ENCODE measurements at places on chromosomes 12 and 14.

DNA sequence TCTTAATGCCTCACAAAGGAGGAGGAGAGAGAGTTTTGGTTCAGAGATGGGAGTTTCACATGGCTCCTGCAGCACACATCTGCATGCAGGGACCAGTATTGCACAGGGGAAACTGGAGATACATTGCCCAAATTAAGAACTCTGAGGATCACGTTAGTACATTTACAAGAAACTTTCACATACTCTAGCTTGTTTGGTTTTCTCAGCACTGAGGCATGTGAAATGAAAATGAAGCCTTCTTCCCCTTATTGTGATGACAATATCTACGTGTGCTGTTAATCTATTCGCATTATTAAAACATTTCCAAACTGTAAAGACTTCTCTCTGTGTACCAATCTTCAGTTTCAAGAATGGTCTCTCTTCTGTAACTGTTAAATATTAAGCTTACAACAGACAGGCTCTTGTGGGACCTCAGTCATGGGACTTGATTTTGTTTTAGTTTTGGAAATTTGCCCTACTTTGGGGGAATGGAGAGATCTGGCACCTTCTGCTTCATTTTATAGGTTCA, 124.7 kb downstream of the DAAM1 start:
- DNase-seq, result no peak

GRCh38 chr12:12819752-12820311, 6.7 kb downstream of the DDX47 start:
- DNase-seq, result no peak

- DNase-seq, result no peak
These were observed 58.9 kb upstream of the TMTC2 start for GRCh38 chr12:82627799-82628198.

DNA sequence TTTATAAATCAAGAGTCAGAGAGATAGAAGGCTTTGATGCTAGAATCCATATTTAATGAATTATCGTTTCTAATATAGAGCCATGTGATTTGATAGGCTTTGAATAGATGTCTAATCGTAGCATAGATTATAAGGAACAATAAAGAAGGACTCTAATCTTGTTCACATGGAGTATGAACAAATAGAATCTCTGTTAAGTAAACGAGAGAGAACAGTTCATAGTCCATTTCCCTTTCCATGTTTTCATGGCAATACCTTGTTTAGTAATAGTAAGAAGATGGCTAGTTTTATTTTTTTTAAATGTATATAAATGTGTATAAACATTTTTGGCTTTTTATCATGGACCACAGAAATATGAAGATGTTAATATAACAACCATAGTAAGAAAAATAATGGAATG, 32.3 kb upstream of the RAD51AP1 start:
- no peak for DNase-seq

GRCh38 chr12:10249690-10250455, 37.2 kb downstream of the GABARAPL1 start:
- no peak for DNase-seq

DNA sequence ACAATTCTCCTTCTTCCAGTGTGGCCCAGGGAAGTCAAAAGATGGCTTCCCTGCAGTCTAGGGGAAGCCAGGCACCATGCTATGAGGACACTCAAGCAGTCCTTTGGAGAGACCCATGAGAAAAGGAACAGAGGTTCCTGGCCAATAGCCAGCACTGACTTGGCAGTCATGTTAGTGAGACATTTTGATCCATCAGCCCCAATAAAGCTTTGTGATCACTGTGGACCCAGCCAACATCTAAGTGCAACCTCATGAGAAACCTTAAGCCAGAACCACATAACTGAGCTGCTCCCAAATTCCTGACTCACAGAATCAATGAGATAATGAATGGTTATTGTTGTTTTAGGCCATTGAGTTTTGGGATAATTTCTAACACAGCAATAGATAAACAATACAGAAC, 51.0 kb upstream of the NAP1L1 start:
- DNase-seq, result no peak

GRCh38 chr14:63513756-63514155, 29.4 kb downstream of the PPP2R5E start:
- DNase-seq, result no peak

- DNase-seq, result no peak
These were observed 23.3 kb downstream of the CHST11 start for GRCh38 chr12:104480012-104480411.

- no peak for DNase-seq
These were observed 3.5 kb downstream of the PCNX4 start for GRCh38 chr14:60095231-60095630.

DNA sequence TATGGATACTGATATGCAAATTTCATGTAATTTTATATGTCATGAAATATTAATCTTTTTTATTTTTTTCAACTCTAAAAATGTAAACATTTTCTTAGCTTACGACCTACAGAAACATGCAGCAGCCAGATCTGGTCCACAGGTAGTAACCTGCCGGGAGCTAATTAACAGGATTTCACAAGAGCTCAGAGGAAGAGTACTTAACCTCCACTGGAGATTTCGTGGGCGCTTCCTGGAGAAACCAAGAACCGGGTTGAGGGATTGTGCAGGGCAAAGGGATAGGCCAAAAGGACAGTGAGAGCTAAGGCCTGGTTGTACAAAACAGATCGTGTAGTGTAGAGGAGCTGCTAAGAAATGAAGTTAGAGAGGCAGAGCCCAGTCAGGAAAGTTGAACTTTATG, 315.7 kb downstream of the PAWR start:
- no peak for DNase-seq

DNA sequence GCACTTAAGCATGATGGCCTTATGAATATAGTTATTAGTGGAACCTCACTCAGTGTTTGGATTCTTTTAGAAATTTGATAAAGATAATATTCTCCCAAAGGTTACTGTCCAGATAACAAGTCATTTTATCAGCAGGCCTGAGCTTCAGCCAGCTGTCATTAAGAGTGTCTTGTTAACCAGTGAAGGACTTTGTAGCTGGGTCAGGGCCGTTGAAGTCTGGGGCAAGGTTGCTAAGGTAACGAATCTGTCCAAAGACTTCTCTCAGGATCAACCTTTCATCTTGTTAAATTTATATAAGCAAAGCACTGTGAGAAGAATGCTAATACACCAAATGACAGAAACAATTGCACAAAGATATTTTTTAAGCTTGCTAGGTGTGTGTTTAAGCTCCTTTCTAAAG, 271.3 kb upstream of the TMPO start:
- DNase-seq, result no peak

DNA sequence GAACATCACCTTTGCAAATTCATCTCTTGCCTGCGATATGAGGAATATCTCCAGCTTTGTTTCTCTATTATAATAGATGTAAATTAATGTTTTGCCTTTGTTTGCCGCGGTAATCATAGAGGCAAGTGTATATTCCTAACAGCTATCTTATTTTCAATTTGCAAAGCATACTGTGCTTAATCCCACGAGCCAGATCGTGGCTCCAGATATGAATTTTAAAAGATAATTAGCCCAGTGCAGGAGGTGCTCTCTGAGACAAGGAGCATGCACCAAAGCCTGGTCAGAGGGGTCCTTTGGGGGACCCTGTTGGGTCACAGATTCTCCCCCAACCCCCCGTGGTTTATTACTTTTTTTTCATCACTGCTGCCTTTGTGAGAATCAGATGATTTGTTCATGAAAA, 1087.5 kb downstream of the BCL11B start:
- no peak for DNase-seq

DNA sequence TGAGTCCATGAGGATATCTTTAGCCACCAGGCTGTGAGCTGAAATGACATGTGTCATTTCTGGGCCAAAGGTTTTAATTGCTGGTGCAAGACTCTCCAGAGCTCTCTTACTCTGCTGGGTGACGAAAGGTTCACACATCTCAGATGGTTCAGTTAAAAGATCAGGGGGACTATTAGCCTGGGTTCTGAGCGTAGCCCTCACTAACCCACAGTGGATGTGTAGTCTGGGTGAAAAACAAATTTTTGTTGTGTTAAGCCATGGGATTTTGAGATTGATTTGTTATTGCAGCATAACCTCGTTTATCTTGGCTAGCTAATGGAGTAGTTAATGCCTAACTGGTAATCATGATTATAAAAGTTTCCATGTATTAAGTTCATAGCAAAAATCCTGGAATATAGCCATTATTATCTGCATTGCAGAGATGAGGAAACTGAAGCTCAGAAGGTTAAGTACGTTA, 251.5 kb downstream of the RMST start:
- no peak for DNase-seq

DNA sequence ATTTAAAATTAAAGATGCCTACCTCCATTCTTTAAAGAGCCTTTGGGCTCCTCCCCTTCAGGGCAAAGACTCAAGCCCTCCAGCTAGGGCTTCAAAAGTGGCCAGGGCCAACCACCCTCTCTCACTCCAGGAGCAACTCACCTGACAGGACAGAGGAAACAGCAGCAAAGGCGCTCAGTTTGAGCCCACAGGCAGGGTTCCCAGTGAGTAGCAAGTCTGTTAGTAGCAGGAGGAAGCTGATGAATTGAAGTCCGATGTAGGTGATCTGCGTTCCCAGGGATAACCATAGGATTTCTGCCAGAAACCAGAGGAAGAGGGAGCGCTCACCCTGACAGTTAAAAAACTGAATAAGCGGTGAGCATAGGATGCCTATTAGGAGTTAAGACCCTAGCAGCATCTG, 15.7 kb downstream of the GSG1 start:
- no peak for DNase-seq

DNA sequence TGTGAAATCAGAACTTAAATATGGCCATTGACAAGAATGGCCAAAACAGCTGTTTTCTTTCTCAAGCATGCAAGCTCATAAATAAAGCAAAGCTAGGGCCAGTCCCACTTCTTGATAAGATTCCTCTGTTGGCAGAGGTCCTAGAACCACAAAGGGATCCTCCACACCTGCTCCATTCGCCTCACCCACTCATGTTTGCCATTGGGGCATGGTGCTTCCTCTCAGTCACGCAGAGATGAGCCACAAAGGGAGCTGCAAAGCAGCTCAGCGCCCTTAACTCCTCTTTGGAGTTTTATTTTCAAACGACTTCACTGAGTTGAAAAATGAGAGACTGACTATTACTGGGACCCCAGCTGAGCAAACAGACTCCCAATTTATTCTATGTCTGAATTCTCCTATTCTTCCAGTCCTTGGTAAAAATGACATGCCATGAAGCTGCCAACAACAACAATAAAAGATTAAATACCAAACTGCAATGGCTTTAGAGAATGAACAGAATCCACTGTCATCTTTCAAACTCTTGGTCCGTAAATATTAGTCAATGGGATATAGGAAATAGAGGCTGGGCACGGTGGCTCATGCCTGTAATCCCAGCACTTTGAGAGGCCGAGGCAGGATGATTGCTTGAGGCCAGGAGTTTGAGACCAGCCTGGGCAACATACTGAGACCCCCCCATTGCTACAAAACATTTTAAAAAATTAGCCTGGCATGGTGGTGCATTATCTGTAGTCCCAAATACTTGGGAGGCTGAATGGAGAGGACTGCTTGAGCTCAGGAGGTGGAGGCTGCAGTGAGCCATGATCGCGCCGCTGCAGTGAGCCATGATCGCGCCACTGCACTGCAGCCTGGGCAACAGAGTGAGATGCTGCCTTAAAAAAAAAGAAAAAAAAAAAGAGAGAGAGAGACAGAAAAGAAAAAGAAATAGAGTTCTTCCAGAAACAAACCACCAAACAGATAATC, 16.4 kb downstream of the MANSC1 start:
- no peak for DNase-seq

GRCh38 chr14:33471776-33472175, 479.1 kb downstream of the EGLN3 start:
- DNase-seq, result no peak

GRCh38 chr14:31060253-31060875, 34.2 kb upstream of the STRN3 start:
- DNase-seq, result no peak

DNA sequence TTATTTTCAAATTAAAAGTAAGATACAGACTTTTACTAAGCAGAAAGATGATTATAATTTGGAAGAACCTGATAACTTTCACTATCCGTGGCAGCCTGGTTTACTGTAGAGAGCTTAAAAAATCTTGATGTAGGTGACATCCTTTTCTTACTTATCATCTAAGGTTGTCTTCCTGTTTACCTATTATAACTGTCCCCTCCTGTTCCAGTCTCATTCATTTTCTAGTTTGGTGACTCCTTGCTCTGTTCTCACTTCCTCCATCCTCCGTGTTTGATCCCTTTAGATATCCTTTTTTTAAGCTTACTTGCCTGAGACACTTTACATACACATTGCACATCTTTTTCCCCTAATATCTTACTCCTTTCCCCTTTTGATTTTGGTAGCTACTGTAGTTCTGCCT, 27.5 kb downstream of the CCDC91 start:
- no peak for DNase-seq

GRCh38 chr14:63982156-63982555, 129.4 kb downstream of the SYNE2 start:
- no peak for DNase-seq

GRCh38 chr12:454833-455232, 4.9 kb upstream of the B4GALNT3 start:
- no peak for DNase-seq

DNA sequence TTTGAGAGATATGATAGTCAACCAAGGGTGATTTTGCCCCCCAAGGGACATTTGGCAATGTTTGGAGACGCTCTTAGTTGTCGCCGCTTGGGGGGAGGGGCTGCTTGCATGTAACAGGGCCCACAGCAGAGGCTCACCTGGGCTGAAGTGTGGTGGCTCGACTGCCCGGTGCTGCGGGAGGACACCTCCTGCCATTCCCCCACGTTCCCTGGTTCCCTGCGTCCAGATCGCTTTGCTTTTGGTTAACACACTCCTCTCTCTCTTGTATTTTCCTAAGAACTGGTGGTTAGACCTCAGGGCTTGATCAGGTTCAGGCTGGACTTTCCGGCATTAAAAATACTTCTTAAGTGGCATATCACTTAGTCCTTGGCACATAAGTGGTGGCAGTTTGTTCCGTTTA, 18.9 kb downstream of the PPP2R5C start:
- no peak for DNase-seq

DNA sequence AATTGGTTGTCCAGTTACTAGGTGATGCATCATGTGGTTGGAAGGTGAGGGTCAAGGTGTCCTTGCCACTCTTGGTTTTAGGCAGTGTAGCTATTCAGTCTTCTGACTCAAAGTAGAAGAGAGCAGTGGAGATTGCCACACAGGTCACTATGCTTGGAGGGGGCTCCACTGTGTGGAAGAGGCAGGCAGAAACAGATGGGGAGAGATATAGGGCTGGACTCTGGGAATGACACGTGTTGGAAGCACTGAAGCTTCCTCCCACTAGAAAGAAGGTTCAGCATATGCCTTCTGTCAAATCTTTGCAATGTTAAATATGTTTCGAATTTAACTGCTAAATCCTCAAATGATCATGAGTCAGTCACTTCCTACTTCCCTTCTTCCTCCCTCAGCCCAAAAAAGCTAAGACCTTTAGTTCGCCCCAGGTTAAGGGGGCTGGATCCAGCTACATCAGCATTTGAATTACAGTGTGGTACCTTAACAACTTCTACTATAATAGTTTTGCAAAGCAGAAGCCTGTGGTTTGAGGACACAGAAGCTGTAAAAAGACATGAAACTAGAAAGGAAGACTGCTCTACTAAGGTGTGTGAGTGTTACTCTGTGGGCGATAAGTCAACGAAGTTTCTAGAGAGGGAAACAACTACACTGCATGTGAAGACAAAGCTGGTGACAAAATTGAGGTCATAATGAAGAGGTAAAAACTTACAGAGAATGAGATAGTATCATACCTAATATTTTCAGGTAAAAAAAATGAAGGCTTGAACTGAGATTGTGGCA, 228.0 kb downstream of the NELL2 start:
- DNase-seq, result no peak

Data from cerebellar nuclear complex (tissue), 1 donor.